ENCODE measurements at places on chromosomes 16 and 17. TPM values are rescaled to one million over a fixed set of nuclear protein-coding genes. Genes with fewer than 3 reads are reported as not detected.

The XYLT1 gene
- total RNA-seq, result 20.7 TPM

GRCh38 chr17:428414-428813, 75.8 kb upstream of the RPH3AL start:
- DNase-seq, result no peak

GRCh38 chr17:47095268-47095667, 93.8 kb downstream of the CDC27 start:
- no peak for DNase-seq

The KRTAP9-2 gene
- not detected for total RNA-seq

DNA sequence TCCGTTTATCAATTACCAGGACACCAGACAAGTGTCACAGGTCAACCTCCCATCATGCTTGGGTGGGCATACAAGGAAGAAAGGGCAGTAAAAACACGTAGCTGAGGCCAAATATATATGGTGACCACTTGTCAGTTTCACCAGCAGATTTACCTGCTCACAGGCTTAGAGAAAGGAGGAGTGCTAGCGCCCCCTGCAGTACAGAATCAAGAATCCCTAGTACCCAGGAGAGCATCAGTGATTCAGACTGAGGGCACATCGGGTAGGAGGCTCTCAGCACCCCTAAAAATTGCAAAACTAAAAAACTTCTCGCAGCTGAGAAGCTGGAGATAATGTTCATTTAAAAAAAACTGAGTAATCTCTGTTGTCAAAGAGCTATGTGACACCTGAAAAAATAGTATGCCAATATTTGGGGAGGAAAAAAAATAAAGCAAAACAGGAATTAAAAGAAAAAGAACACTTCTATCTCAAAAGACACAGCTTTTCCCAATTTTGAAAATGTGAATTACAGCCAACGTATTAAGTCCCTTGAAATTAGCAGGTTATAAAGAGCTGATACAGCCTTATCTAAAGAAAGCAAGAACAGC, 21.2 kb upstream of the MON1B start:
- DNase-seq, result peak; percentile 80

- DNase-seq, result no peak
Observed at GRCh38 chr17:73224237-73224636, 31.4 kb downstream of the COG1 start.

GRCh38 chr17:10583834-10584233, 34.4 kb upstream of the MYH2 start:
- no peak for DNase-seq

DNA sequence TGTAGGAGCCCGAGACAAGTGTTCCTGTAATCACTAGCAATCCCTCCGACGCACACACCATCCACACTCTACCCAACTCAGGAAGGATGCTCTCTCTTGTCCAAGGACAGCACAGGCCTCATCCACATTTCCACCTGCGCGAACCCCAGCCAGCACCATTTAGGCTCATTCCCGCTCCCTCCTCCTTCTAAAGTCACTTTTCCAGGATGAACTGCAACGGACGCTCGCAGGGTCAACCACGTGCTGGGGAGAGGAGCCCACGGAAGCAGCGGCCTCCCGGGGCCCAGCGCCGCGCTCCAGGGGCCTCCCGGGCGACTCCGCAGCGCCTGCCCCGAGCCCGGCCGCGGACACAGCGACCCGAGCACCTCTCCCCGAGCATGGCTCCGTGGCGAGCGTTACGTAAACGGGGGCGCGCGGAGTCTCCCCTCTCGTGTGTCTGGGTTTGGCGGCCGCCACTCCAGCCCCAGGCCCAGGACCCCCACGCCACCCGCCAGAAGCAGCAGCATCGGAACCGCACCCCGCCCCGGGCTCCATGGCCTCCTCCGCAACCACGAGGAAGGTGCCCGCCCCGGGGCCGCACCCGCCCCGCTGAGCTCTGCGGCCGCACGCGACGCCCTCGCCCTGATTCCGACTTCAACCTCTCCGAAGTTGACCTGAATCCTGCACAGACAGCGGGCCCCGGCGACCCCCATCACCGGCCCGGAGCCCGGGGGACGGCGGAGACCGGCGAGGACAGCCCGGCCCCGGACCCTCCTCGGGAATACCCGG, 668 bp downstream of the USP36 start:
- peak; percentile 49 for DNase-seq

DNA sequence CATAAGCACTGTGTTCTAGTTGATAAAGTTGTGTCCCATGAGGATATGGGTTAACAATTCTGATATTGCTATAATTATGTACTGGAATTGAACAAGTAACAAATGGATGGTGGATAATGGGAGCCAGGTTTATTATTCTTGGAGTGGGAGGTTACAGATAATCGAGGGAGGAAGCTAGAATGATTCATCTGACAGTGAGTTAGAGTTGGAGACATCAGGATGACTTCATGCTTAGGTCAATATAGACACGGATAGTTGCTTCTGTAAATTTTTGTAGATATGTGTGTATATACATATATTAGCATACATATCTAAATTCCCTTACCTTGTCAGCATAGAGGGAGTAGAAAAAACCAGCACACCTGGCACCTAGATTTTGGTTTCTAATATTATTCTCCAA, 293.4 kb downstream of the SHISA9 start:
- DNase-seq, result no peak

The CCL5 gene
- total RNA-seq, result not detected

DNA sequence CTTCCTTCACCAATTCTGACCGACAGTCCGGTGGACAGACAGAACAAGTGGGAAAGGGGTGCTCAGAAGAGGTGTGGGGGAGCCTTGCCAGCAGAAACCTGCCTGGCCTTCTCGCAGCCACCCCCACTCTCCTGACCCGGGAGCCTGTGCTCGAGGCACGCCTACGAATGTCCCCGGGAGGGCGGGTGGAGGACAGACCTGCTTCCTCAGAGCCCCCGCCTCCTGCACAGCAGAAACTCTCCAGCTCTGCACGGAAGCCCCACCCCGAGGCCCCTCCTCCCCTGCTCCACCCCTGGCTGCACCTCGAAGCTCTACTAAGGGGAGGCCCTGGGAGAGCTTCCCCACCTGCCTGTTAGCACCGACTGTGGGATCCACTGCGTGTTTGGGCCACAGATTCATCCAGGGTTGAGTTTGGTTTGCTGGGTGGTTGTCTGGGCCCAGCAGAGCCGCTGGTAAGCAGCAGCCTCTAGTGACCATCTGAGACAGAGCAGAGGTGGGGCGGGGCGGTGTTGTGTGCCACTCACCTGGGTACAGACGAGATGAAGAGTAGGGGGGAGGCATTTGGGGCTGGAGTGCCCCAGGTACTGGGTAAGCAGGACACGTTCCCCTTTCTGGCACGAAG, 6.2 kb downstream of the TAF1C start:
- DNase-seq, result no peak

DNA sequence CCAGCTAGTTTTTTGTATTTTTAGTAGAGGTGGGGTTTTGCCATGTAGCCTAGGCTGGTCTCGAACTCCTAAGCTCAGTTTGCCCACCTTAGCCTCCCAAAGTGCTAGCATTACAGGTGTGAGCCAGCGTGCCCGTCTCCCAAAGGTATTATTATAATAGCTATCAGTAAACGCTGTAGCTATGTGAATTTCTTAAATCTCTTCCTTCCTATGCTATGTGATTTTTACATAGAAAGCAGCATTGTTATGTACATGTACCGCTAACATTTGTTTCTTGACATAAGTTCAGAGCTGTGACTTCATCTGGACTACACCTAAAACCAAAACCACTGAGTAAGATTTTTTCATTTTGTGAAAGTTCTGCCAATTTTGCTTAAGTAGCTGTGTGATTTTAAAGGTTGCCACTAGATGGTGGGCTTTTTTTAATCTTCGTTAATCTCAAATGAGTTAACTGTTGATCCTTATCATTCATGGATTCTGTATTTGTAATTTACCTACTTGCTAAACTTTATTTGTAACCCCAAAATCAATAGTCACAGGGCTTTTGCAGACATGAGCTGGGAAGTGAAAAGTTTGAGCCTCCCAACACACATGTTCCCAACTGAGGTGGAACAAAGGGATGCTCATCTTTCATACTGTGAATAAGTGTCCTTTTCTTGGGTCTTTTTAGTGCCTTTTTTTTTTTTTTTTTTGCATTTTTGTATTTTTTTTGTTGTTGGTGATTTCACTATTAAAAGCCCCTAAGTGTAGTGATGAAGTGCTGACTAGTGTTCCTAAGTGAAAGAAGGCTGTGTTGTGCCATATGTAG, 21.9 kb downstream of the PRKAR1A start:
- DNase-seq, result no peak

DNA sequence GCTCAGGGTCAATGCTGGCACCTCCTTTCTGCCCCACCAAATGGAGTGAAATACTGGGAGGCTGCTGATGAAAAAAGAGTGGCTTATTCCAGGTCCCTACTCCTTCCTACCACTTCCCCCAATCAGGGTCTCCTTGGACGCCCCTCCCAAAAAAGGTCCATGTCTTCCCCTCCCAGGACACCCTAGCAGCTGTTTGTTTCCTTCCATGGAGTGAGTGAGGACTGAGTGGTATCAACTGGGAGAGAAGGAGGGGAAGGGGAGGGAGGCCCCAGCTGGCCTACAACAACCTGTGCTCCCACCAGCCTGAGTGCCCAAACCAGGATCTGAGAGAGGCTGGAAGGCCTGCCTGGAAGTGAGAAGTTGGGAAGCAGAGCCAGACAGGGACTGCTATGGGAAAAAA, 28.7 kb upstream of the NGFR start:
- DNase-seq, result no peak
